ENCODE measurements at places on chromosomes 4 and X.
A peak's percentile ranks its signal among the peaks of the same experiment; 100 is the strongest.

- no peak for DNase-seq
Observed at GRCh38 chr4:6834867-6835266, 52.3 kb downstream of the KIAA0232 start.

- no peak for DNase-seq
Observed at GRCh38 chr4:154973244-154974035, 192.4 kb downstream of the RBM46 start.

- DNase-seq, result no peak
Observed at GRCh38 chrX:78321809-78322208, 5.6 kb downstream of the CYSLTR1 start.

- DNase-seq, result no peak
Observed at GRCh38 chr4:99574530-99575324, at the start of gene MTTP. TSS of gene MTTP (plus strand) at chr4:99574824. CDS start at chr4:99574910, 86 bp downstream.

GRCh38 chr4:83019794-83020494 lies 9.3 kb upstream of the LIN54 start:
- no peak for DNase-seq

- DNase-seq, result no peak
Observed at GRCh38 chr4:7332216-7333023, 102.3 kb downstream of the PSAPL1 start.

- DNase-seq, result no peak
Observed at GRCh38 chr4:173223743-173224142, 55.1 kb downstream of the GALNT7 start.

GRCh38 chr4:138158746-138159297 lies 83.3 kb downstream of the SLC7A11 start:
- no peak for DNase-seq

DNA sequence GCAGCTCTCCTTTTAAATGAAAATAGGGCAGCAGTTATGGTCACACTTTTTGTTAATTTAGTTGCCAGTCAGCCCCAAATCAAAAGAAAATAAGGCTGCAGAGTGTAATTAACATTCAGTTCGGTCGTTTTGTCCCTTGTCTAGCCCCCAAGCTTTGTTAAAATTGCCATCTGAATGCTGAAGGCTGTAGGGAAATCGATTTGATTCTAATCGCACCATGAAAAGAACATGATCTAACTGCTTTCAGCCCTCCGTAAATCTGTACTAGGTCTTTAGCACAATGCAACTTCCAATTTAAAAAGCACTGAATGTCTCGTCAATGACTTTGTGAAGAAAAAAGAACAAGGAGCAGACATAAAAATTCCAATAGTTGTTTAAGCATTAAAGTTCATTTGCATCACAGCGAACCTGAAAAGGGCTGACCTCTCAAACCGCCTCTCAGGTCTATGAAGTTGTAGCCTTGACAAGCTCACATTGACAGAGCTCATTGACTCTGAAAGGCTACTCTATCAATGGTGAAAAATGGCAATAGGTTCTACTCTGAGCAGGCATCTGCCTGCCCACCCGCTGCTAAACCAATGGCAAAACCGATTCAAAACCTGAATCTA lies 48.9 kb downstream of the CHIC2 start:
- DNase-seq, result no peak

- no peak for DNase-seq
Observed at GRCh38 chr4:186957952-186958555, 234.4 kb upstream of the FAT1 start.

GRCh38 chr4:123924536-123924935 lies 527.9 kb downstream of the SPRY1 start:
- DNase-seq, result no peak

- no peak for DNase-seq
Observed at GRCh38 chrX:148159796-148160195, 178.7 kb downstream of the FMR1NB start.

- DNase-seq, result no peak
Observed at GRCh38 chrX:53125506-53125905, 31.6 kb downstream of the KANTR start.

DNA sequence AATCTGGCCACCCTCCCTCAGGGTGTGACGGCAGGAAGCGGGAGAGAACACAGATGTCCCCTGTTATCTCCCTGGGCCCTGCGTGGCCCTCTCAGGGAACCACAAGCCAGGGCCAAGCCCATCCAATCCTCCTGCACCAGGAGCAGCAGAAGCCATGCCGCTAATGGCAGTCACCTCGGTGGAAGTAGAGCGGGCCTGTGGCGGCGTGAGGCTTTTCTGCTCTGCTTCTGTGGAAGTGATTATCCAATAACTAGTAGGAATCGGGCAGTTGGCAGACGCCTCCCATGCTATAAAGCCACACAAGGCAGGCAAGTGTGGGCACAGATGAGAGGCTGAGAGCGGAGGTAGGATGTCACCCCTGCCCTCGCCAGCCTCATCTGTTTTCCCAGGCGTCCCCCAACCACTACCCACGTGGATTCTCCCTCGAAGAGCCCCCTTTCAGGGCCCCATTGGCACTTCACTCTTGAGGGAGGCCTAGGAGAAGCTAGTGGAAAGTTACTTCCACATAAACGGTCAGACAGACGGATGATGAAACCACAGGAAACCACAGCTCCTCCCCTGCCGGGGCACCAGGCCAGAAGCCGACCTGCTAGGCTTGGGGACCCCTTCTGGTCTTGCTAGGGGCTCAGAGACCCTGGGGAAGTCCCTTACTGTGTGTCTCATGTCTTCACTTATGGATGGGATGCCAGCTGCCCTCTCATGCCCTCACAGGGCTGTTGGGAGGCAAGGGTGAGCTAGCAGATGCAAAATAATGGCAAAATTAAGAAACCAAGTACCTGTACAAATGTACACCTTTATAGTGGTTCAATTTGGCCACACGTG lies 18.8 kb upstream of the TMSB4X start:
- DNase-seq, result peak; percentile 17

GRCh38 chr4:155999725-156000124 lies 46.1 kb upstream of the CTSO start:
- DNase-seq, result no peak

DNA sequence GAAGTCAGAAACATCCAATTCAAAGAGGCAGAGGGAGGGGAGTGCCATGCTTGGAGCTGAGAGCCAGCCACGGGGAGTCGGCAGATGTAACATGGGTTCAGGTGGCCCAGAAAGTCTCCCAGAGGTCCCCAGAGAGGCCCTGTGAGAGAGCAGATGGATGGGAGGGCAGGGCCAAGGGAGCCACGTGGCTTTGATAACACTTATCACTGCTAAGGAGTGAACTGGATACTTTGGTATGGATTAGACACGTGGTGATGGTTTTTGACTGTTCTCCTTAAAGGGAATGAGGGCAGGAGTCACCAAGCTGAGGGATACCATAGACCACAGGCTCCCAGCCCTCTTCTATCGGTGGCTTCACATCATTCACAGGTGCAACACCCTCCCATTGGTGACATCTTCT lies 13.7 kb downstream of the CCKAR start:
- no peak for DNase-seq

DNA sequence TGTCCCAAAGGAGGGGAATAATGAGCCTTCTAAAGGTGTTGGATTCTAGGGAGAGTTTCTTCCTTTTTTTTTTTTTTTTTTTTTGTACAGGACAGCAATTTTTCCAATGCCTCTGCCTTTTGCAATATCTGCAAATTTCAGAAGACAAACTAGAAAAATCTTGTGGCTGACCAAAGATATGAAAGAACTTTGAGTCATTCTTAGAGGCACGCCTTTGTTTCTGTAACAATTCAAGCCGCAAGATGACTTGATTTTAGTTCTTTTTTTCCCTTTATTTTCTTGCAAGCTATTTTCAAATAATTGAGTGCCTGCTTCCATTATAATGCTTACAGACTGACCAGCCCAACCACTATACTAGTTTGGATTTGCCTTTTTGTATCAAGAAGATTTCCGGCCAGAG lies 47.6 kb upstream of the UXT start:
- DNase-seq, result no peak
